GM03348 (cell line): ENCODE measurements at places on chromosomes 2 and 18.

- no peak for DNase-seq
Measured at GRCh38 chr2:197182668-197183067, 127.9 kb downstream of the ANKRD44 start.

- DNase-seq = no peak
Measured at GRCh38 chr2:188609321-188610049, 317.8 kb downstream of the GULP1 start.

GRCh38 chr18:31634331-31634713 lies 42.6 kb downstream of the TTR start:
- DNase-seq = no peak

DNA sequence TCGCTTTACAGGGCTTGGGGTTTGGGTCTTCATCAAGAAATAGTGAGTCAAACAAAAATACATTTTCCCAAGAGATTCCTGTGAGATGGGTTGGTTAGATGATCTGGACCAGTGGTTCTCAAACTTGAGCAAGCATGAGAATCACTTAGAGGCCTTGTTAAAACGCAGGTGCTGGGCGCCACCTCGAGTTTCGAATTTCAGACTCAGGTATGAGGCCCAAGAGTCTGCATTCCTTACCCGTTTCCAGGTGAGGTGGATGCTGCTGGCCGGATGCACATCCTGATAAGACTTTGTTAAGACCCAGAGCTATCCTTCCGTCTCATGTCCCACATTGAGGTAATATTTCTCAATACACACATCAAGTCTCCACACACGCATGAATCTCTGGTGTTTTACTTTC lies 707.8 kb upstream of the SALL3 start:
- DNase-seq = no peak

DNA sequence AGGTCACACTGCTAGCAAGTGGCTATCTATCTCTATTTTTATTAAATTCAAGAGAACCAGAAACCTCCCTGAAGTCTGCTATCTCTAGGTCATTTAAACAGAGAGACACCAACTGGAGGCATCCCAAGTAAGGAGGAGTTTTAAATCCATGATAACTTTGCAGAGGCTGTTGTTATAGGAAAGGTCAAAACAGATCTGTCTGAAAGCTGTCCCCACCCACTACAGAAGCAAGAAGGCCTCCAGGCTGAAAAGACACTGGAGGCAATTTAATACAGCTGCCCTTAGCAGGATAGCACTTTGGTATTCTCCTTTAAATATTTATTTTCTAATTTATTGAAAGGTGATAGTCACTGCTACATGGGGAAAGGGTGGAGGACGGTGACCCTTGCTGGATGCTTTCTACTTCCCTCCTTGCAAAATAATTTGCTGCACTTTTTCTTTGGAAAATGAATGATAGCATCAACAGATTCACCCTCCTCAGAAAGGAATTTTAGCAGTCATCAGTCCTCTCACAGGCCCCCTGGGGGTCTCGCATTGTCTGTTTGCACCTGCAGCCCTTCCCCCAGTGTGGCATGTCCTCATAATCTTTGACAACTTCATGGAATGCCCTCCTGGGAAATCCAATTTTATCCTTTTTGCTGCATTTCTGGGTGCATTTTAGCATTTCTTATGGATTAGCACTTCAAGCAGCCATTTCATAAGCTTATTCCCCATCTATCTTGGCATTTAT lies 429.5 kb upstream of the TNP1 start:
- DNase-seq = no peak

- DNase-seq = peak; percentile 33
Measured at GRCh38 chr18:43620936-43621335, 343.6 kb upstream of the SYT4 start.

DNA sequence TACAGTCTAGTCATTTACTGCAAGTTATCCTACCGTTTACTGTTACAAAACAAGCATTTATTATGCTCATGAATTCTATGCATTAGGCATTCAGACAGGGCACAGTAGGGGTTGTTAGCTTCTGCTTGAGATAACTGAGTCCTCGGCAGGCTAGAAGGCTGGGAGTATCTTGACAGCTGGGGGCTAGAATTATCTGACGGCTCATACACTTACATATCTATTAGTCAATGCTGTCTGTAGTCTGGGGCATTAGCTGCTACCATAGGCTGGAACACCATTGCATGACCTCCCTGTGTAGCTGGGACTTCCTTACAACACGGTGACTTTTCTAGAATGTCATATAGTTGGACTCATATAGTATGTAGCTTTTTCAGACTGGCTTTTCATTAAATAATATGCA lies 61.9 kb upstream of the ALK start:
- no peak for DNase-seq

DNA sequence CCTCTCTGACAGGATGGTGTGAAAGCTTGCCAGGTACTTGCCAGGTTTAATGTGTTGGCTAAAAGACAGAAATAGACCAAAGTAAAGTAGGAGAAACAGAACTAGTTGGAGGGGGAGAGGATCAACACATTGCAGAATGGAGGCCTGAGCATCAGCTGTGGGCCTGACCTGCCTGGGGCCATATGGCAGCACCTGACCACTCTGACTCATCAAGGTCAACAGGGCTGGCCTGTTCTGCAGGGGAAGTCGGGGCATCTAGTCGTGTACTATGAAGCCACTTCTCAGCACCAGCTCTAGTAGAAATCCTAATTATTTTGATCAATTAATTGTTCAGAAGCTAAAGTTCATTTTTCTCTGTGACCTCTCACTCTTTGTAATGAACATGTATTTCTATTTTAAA lies 35.8 kb upstream of the NOSTRIN start:
- DNase-seq = no peak

GRCh38 chr2:166643980-166644379 lies 149.9 kb upstream of the SCN7A start:
- no peak for DNase-seq

DNA sequence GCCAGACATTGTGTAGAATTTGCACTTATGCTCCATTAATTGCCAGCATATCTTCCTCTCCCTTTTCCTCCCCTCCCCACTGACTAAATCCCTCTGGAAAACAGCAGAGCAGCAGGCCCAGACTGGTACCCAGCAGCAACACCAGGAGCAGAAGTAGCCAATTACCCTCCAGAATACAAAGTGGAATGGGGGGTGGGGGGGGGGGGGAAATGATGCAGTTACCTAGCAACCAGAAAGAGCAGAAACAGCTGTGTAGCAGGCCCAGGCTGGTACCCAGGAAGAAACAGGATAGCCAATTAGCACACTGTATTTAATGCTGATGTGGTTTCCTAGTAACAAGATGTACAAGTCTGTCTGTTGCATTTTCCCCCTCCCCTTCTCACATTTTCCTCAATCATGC lies 52.3 kb downstream of the KLF7 start:
- DNase-seq = no peak

- DNase-seq = no peak
Measured at GRCh38 chr2:170743530-170744239, 26.5 kb upstream of the ERICH2 start.

DNA sequence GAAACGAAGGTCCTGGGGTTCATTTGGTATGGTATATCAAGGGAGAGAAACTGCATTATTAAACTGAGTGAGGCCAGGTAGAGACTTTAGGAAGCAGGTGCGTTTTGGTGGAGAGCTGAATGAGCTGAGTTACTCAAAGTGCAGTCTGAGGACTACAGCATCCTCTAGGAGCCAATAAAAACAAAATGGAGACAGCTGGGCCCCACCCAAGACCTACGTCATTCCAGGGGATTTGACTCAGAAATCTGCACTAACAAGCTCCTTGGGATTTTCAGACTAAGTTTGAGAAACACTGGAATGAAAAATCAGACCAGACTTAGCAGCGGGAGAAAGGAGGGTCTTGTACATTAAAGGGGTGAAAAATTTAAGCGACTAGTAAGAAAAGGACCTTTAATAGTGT lies 131.5 kb downstream of the UXS1 start:
- no peak for DNase-seq

GRCh38 chr18:34787931-34788532 lies 77.9 kb downstream of the DTNA start:
- peak; percentile 66 for DNase-seq

- DNase-seq = no peak
Measured at GRCh38 chr18:424071-424661, 76.3 kb downstream of the COLEC12 start.

DNA sequence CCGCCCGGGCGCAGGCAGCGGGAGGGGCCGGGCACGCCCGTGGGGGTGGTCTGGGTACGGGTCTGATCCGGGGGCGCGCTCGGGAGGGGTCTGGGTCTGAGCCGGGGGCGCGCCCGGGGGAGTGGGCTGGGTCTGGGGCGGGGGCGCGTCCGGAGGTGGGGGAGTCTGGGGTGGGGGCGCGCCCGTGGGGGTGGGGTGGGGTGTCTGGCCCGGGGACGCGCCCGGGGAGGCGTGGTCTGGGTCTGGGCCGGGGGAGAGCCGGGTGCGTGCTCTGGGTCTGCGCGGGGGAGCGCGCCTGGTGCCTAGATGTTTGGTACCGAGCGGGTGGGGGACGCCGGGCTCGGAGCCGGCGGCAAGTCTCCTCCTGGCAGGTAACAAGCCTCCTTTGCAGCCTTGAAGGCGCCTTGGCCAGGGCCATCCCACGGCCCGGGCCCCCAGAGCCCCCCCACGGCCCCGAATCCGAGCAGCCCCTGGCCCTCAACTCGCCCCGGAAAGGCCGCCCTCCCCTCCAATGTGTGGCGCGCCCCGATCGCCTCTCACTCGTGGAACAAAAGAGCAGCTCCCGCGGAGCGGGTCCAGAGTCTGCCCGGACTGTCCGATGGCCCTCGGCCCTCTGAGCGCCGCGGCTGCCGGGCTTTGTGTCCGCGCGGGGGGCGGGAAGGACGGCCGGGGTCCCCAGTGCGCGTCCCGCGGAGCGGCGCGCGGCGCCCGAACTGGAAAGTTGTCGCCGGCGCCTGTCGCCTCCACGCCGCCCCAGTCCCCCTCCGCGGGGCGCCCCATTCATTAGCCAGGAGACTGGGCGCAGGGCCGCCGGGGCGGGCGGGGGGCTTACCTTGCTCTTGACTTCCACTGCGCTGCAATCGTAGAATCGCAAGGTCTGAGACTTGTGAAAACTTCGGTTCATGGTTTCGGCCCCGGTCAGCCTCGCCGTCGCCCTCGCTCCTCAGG lies 595 bp downstream of the PARD6G start:
- DNase-seq = peak; percentile 46

DNA sequence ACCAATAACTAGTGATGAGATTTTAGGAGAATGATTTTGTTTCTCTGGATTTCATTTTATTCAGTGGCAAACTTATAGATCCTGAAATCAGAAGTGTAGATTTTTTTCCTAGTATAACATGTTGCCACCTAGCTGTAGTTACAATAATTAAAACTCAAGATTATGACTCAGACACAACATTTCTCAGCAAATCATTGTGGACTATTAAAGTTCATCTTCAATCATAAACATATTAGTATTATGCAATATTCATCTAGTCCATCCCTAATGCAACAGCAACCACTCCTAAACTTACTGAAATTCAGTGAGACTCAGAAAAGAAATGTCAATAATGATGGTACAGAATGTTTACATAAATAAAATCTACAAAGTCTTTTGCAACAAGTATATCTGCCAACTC lies 51.3 kb downstream of the USP34 start:
- DNase-seq = no peak

- no peak for DNase-seq
Measured at GRCh38 chr2:197128126-197128525, 182.5 kb downstream of the ANKRD44 start.

- DNase-seq = no peak
Measured at GRCh38 chr2:227348324-227348723, 23.3 kb downstream of the MFF start.

DNA sequence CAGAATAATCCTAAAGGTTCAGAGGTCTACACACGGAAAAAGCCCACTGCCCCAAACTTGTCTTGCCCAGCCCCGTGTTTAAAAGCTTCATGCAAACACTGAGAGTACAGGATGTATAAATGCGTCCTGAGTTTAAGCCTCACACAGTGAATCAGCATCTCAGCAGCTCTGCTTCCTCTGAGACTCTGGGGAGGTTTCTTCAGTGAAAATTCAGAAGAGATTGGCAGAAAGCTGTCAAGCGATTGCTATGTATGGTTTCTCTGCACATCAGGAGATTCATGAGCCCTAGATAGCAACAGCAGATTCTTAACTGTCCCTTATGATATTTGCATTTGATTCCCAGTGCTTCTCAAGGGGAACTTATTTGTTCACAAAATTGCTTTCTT lies 27.1 kb downstream of the CRACDL start:
- no peak for DNase-seq

DNA sequence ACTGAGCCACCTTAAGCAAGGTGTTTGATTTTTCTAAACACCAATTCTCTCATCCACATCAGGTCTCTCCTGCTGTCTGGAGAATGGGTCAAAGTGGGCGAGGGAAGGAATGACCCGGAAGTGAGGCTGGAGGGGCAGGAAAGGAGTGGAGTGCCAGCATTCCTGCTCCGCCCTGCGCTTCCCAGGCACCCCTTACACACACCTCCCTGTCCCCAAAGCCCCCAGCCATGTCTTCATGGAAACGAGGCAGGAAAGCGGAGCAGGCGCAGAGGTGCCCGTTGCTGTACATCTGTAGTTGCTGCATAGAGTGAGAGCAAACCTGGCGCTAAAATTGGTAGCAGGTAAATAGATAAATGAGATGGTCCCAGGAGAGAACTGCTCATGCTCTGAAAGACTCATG lies 27.2 kb upstream of the NT5DC4 start:
- DNase-seq = no peak

- no peak for DNase-seq
Measured at GRCh38 chr2:213959589-213959988, 451.3 kb upstream of the VWC2L start.

DNA sequence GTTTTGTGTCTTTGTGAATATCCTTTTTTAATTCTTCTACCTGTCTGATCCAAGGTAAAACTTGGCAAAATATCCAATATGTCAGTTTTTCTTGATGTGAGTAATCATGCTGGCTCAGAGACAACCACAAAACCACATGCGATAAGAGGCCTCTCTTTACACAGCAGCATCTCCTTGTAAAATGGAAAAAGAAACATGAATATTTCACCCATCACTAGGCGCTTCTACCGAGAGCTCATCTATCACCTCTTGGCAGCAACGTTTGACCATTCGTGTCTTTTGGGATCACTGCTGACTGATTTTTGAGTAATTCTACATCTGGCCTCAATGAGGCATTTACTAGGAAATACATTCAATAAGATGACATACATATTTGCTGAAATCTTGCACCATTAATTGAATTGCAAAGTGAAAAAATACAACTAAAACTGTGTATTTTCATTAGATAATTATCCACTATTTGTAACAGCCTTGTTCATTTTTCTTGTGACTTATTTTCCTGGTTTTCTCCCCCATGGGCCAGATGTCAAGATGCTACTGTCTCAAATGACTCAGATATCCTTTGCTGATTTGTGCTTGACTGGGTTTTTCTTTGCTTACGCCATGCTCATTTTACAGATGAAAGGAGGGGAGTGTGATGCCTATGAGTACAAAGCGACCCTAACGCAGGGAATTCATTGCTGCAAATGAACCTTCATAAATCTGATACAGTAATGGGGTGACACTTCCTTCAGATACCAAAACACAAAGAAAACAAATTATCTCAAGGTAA lies 467.5 kb downstream of the FBXO15 start:
- DNase-seq = no peak
